WTC11 (cell line): ENCODE measurements at places on chromosomes 4 and X. TPM values are rescaled to one million over a fixed set of nuclear protein-coding genes. Genes with fewer than 3 reads are reported as not detected.

DNA sequence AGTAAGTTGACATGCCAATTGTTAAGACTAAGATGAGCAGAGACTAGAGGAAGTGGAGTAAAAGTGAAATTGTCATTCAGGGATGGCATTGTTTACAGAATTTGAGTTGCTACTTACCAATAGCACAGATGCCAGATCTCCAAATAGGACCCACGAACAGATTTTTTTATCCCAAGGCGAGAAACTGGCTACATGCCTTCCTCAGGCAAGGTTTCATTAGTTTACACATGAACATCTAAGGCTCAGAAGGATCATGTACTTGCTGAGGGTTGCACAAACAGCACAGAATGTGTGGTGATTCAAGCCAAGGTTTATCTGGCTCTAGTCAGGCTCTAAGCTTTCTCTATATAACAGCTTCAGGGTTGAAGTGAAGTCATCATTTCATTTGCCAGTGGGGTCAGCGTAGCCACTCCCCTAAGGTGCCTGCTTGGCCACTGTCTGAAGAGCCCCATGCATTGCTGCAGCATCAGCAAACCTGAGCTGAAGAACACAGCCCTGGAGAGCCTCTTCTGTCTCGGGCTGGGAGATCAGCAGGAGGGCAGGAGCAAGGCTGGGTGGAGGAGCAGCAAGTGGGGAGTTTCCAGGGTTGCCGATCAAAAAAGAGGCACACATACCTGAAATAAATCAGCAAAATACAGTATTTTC is 193.0 kb upstream of the LCORL start:
- peak; percentile 33 for DNase-seq

DNA sequence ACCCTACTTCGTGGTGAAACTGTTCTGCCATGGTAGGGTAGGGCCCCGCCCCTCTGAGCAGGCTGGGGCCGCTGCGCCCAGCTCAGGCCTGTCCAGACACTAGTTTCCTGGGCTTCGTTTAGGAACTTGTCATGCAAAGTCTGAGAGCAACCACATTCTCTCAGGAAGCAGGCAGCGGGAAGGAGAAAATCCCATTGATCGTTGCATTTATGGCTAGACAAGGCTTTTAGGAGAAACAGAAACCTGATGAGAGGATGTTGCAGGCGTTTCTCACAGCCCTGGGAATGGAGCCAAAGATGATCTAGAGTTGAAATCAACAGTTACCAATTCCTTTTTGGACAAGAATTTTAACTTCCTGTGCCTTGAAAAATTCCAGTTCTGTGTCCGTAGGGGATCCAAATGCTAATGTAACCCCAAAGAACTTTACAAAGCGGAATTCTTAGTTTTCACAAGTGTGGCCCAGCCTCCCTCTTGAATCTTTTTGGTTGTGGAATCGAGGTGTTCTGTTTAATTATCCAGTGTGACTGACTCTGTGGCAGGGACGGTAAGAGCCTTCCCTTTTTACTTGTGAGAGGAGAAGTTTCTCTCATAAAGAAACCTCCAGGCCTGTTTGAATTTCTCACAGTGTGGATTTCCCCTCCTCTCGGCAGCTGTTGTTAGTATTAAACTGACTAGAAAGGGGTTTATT is 4.5 kb upstream of the CXCL9 start:
- DNase-seq = peak; percentile 37

Gene ANKRD50
- 17.3 to 18.4 TPM (median 18.1 TPM) in 3 replicates for total RNA-seq

DNA sequence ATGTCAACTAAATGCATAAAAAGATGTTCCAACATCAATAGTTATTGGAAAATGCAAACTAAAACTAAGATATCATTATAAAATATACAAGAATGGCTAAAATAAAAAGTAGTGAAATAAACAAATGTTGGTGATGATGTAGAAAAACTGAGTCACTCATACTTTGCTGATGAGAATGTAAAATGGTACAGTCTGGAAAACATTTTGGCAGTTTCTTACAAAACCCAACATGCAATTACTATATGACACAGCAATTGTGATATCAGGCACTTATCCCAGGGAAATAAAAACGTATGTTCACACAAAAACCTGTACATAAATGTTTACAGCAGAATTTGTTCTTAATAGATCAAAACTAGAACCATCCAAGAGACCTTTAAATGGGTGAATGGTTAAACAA is 182.6 kb downstream of the RTL9 start:
- DNase-seq = no peak

DNA sequence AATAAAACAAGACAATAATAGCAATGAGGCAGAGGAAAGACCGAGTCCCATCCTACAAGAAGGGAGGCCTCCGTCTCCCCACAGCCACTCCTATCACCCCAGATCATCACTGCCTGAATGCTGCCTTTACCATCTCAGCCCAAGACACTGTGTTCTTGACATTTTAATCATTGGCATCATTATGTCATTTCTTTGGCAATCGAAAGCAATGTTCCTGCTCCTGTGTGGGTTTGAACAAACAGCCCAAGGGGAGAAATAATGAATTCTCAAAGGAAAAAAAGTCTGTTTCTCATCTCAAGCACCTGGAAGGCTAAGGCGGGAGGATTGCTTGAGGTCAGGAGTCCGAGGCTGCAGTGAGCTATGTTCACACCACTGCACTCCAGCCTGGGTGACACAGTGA is 73.0 kb upstream of the ACSL1 start:
- DNase-seq = no peak

GRCh38 chr4:39044956-39045826 is 13.0 kb upstream of the TMEM156 start:
- DNase-seq = peak; percentile 46

DNA sequence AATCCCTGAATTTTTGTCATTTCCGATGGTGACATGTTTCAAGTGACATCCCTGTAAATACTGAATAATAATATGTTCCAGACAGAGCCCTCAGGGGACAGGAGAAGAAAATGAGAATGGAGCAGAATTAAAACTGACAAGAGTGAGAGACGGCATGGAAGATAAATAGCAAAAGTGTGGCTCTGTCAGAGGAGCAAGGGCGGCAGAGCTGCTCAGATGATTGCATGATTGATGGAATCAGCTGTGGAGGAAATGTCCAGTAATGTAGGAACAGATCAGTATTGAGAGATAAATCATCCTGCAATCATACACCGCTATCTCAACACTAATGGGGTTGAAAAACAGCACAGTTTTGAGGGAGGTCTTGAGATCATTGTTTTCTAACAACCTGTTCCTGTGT is 350.3 kb downstream of the STIM2 start:
- DNase-seq = no peak

GRCh38 chr4:158856852-158857251 is 88.0 kb downstream of the FNIP2 start:
- DNase-seq = no peak

Gene TFDP3
- not detected in 3 replicates for total RNA-seq

DNA sequence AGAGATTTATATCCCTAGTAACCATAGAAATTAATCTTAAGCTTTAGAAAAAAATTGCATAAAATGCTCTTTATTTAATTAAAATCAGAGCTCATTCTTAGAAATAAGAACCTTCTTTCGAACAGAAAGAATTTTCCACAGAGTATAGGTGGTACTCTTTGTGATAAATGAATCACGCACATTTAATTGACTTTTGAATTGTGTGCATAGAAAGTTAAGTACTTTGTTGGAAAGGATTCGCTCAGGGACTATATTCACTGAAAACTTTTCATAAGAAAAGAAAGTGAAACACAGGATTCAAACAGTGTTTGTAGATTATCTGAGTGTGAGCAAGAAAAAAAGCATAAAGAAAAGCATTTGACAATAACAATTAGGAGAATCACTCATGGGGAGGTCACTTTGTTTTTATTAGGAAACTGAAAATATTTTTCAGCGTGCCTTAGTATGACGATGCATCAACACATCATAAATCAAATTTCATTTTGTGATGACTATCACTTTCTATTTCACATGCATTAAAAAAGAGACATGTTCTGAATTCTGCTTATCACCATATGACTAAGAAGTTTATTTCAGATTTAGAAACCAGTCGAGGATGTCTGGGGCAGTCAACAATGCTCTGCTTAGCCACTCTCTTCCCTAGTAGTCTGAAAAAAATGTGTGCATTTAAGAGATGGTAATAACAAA is 49.5 kb downstream of the STX18 start:
- no peak for DNase-seq

GRCh38 chr4:186228514-186228894 is 1.2 kb downstream of the KLKB1 start:
- DNase-seq = no peak

Gene DUSP9
- 2.5 to 2.8 TPM (median 2.5 TPM) in 3 replicates for total RNA-seq

Gene CACNA1F
- total RNA-seq = 1.6 to 2.7 TPM (median 1.8 TPM) in 3 replicates
